ENCODE measurements at places on chromosomes 16 and 17.

DNA sequence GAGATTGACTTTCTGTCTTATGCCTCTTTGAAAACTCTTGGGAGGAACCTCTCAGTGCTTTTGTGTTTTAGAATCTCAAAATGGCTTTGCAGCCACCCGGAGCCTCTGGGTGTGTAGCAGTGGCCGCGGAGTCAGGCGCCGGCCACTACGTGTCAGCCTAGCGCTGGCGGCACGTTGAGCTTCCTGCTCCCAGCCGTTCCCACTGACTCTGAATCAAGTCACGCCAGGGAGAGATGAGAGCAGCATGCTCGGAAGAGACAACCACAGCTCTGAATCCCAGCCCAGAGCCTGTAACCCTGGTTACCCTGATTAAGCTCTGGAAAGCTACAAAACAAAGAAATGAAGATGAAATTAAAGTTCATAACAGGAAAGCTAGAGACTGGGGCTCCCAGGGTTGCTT, 97.4 kb upstream of the CACNG5 start:
- DNase-seq, result no peak

DNA sequence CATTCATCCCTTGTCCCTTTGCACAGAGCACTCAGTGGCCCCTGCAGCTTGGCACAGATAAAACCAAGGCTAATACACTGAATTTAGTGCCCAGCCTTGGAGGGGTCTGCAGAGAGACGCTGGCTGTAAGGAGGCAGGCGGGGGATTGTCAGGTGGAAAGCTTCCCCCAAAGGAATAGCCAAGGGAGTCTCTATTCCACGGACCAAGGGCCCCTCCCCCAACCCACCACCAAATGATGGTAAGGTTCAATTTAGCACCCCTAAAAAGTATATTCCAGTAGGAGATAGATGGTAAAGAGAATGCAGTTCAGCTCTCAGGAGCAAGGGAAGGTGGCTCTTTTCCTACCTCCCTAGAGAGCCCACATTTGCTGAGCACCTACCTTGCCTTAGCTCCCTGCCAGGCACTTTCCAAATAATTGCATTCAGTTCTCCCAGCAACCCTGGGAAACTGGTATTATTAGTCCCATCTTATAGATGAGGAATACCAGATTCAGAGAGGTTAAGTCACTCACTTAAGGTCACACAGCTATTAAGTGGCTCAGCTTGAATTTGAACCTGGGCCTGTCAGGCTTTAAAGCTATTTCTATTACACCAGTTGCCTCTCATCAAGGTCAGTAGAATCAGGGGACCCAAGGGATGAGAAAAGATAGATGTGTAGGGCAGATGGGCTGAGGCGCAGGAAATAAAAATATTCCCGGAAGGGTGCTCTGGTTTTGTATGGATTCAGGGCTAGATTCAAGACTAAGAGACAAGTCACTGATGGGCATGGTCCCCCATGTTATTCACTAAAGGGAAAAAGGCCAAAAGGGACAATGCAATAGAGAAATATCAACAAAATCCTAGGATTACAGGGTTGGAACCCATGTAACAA, 20.0 kb upstream of the ZFHX3 start:
- DNase-seq, result no peak

GRCh38 chr17:58786586-58787295, 31.1 kb downstream of the PPM1E start:
- DNase-seq, result no peak

GRCh38 chr17:30208214-30208613, 27.3 kb downstream of the SLC6A4 start:
- DNase-seq, result no peak

- DNase-seq, result no peak
Observed at GRCh38 chr17:59856859-59857794, 35.6 kb downstream of the TUBD1 start.

GRCh38 chr17:15981208-15981607, 18.3 kb downstream of the ZSWIM7 start:
- peak; percentile 33 for DNase-seq

DNA sequence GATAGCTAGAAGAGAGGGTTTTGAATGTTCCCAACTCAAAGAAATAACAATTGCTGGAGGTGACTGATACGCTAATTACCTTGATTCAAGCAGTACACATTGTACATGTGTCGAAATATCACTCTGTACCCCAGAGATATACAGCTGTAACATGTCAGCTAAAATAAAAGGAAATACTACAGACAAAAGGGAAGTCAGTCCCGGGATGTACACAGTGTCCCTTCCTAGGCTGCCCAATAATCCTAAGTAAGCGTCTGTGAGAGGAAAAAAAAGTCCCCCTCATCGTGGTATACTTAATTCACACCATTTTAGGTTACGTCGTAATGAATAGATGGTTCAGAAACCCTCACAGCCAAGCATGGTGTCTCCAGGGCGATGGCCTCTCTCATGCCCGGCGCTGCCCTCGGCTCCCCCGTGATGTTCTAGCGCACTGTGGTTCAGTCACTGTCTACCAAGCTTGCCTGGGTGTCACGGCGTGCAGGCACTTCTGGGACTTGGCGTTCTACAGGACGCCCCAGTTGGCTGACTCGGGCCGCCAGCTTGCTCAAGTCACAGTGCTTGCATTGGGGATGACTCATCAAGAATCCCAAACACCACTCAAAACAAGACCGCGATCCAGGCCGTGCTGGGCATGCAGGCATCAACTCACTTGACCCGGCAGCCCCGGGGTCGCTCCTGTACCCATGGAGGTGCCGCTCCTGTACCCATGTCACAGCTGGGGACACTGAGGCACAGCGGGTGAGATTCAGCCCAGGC, 27.6 kb downstream of the CCDC40 start:
- no peak for DNase-seq

DNA sequence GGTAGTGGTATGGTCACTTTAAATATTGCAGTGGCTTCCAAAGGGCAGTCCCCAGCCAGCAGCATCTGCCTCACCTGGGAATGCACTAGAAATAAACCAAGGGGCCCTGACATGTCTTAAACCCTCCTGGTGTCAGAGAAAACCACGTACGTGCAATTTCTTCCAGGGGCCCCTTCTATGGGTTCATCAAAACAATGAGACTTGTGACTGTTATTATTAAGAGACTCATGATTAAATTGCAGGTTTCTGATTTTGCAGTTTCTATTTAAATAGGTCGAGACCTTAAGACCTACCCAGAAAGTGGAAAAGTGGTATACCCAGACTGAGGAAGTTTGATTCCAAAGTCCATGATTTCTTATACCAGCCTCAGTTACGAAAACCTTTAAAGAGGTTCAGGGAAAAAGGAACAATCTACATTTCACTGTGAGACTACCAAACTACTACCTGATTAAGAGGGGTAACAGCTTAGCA, 746 bp upstream of the POLG2 start:
- no peak for DNase-seq
